ENCODE measurements at places on chromosomes 16 and 17. TPM values are rescaled to one million over a fixed set of nuclear protein-coding genes. Genes with fewer than 3 reads are reported as not detected.

The RNU2-1 gene
- 8,313 TPM for total RNA-seq

The KRT17 gene
- not detected for total RNA-seq

The ORC6 gene
- 96.1 TPM for total RNA-seq

The BRICD5 gene
- 31.2 TPM for total RNA-seq

The TMEM88 gene
- 6.7 TPM for total RNA-seq

The GHDC gene
- 8.4 TPM for total RNA-seq

The ZNF771 gene
- total RNA-seq: 17.5 TPM

The ACSM2A gene
- total RNA-seq: not detected

The OSBPL7 gene
- total RNA-seq: 14.3 TPM

The SLC4A1 gene
- total RNA-seq: not detected

- DNase-seq: no peak
Measured at GRCh38 chr16:85603203-85603755, 9.8 kb upstream of the GSE1 start.

DNA sequence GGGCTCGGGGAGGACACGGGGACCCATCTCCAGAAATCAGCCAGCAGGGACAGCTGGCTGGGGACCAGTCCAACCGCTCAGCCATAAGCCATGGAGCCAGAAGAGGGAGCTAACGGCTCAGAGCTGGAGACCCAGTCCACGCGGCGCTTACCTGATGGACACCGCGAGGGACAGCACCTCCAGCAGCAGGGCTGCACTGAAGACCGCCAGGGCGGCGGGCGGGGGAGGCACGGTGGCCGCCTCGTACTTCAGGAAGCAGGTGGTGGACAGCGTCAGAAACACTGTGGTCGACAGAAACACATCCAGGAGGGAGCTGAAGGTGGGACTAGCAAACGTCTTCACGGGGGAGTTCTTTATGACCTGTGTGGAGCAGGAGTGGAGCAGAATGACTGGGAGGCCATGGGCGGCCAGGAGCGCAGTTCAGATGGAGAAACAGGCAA lies 102.6 kb upstream of the CREBBP start:
- peak; percentile 58 for DNase-seq

- DNase-seq: no peak
Measured at GRCh38 chr16:78485188-78485916, 385.9 kb downstream of the WWOX start.

DNA sequence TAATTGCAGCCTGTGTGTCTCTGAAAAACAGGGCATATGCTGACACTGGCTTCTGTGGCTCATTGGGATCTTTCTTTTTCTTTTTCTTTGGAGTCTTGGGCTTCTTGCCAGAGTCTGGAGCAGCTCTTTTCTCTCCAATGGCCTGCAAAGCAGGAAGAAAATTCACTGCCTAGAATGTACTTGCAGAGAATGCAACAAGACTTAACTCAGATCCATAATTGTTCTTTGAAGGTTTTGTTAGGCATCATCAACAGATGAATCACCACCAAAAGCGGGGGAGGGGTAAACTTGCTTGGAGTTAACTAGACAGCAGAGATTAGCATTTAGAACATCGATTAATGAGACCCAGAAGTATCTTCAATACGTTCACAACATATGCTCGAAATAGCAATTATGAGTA lies 100.9 kb downstream of the TOX3 start:
- DNase-seq: no peak

DNA sequence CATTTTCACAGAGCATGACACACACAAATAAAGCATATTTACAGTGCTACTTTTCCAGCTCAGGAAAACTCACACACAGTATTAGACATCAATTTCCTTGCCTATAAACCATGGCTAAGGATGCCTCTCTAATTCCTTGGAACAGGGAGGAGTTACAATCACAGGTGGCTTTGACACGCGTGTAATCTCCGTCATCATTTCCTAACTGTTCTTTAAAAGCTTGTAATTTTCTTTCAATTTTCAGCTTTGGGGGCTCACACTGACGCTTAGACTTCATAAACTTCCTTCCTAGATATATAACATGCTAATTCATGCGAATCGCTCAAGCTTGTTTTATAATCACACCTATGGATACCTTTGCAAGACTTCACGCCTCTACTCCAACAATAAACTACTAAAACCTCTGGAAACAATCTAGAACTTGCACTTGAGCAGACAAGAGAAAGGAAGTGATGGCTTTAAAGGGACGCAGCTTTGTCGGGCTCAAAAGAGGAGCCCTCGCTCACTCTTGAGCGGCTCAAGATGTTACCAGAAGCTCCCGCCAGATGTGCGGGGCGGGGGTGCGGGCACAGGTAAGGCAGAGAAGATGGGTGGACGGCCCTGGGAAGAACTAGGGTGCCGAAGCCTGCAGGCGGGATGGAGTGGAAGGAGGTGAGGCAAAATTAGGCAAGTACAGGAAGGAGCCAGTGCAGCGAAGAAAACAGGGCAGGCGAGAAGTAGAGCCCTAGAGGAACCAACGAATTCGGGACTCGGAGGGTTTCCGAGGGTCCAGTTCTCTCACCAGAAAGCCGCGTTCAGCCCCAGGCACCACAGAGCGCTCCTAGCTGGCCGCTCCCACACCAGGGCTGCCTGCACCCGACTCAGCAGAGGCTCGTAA lies 631 bp downstream of the RETREG3 start:
- DNase-seq: peak; percentile 14

DNA sequence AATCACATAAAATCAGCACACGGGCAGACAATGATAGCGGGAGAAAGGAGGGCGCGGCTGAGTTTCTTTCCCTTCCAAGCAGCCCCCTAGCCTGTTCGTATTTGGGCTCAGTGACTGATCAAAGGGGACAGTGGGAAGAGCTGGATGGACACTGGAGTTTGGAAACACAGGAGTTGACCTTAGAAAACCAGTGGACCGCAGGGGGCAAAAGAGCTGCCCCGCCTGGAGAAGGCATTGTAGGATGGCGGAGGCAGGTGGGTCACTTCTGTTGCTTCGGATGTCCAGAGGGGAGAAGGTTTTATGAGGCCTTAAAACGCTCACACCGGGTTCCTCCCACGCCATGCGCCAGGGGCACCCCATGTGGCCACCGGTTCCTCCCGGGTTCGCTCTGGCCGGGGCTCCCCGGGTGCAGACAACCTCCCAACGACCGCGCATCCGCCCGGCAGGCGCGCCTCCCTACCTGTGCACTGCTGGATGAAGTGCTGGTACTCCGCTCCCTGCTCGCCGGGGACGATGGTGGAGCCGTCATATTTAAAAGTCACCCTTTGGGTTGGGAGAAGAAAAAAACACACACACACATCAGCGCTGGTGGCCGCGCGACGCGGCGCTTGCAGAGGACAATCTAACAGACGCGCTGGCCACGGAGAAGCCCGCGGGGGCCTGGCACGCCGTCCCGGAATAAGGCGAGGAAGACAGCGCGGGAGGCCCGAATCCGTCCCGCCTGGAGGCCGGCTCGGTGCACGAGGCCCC lies 662 bp downstream of the COTL1 start:
- no peak for DNase-seq

- no peak for DNase-seq
Measured at GRCh38 chr17:39541652-39542051, 66.1 kb downstream of the NEUROD2 start.

- DNase-seq: no peak
Measured at GRCh38 chr17:16158714-16159113, 56.6 kb downstream of the NCOR1 start.

GRCh38 chr16:56311208-56312027 lies 113.9 kb downstream of the AMFR start:
- DNase-seq: no peak

GRCh38 chr17:7423679-7424078 lies 1.7 kb upstream of the SPEM2 start:
- DNase-seq: no peak

DNA sequence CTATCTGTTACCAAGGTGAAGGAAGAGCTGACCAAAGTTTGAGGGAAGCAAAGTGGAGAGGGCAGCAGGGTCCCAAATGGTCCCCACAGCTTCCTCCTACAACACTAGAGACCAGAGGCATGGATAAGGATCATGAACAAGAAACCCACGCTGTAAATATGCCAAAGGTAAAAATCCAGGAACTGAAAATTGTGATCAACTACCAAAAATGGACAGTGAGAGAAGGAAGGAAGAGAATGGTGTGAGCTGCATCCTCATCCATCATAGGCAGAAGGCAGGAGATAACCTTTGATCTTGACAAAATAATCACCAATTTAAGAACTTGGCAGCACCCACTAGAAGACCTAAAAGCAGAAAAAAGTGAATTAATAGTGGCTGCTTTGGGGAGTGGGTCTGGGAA lies 66.2 kb downstream of the CYTH1 start:
- DNase-seq: no peak

DNA sequence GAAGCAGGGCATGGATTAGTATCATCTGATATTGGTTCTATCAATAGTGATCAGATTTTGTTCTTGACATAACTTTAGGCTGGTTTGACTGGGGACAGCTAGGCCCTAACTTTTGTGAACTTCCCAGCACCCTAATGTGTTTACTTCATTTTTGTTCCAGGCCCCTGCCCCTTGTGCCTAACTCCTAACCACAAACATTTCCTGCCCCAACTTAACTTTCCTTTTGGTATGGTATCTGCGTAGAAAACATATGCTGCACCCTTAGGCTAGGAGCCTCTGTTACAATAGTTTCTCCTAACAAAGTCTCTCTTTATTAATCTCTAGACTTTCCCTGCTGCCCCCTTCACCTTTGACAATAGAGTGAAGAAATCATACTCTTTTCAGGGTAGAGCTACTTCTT lies 2.5 kb downstream of the ADPRM start:
- no peak for DNase-seq

GRCh38 chr17:68562736-68563135 lies 38.4 kb downstream of the FAM20A start:
- DNase-seq: no peak

DNA sequence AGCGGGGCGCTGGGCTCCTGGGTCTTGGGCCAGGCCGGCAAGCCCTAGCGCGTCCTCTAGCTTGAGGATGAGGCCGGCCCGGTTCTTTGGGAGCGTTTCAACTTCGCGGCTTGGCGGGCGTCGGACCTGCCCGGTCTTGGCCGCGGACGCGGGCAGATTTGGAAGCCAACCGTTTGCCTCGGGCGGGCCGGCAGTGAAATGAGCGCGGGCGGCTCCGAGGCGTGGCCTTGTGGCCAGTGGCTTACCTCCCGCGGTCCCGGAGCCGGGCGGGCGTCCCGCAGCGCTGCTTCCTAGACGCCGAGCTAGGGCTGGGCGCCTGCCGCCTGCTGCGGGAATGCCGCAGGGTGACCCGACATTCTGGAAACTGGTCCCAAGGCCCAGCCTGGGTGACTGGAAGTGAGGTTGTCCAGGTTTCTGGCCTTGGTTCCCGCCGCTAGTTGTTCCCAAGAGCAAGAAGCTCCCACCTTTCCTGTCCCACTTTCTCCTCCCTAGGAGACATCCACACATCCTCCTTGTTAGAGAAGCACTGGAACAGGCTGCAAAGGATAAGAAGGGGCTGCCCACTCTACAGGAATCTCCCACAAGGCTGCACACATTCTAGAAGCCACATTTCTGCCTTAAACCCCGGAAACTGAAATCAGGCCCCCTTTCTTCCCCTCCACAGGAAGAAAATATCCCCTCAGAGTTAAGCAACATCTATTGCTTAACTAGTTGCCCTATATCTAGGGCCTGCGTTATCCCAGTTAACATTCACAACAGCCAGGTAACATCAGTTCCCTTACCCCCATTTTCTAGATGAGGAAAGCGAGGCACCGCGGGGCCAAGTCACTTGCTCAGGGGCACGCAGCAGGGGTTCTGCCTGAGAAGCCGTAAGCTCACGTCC lies 4.5 kb upstream of the CBX8 start:
- DNase-seq: no peak

DNA sequence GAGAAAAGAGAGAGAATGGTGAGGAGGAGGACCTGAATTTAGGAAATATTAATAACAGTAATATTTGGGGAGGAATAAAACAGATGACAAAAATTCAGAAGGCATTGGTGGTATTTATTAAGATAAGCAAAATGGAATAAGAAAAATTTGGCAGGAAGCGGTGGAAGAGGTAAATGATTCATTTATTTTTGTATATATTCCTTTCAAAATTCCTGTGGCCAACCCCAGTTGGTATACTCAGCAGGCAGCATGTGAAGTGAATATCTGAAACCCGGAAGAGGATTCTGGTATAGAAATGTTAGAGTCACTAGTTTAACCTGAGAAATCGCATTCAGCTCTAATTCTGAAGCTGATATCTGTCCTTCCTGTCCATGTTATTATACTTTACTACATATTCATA lies 792.0 kb downstream of the KCNJ2 start:
- DNase-seq: no peak

- no peak for DNase-seq
Measured at GRCh38 chr16:11012841-11013240, 68.5 kb downstream of the CLEC16A start.

- no peak for DNase-seq
Measured at GRCh38 chr17:5821803-5822202, 237.5 kb upstream of the NLRP1 start.

DNA sequence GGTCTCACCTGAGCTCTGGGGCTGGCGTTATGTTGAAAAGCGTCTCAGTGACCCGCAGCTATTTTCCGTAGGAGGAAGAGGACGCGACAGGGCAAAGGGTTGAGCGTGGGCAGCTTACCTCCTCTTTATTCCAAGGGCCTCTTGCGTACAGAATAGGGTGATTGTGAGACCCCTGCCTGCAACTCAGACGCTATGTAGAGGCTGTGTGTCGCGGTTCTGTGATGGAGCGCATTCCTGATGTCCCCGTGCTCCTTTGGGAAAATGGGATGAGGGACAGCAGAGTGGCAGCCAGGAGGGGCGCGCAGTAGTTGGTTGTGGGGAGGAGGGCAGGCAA lies 531 bp upstream of the CDH8 start:
- DNase-seq: no peak

GRCh38 chr16:566475-567372 lies at the start of gene NHLRC4:
Gene NHLRC4 (plus strand): TSS chr16:567005. CDS start chr16:568048, 1,043 bp downstream.
- peak; percentile 43 for DNase-seq

DNA sequence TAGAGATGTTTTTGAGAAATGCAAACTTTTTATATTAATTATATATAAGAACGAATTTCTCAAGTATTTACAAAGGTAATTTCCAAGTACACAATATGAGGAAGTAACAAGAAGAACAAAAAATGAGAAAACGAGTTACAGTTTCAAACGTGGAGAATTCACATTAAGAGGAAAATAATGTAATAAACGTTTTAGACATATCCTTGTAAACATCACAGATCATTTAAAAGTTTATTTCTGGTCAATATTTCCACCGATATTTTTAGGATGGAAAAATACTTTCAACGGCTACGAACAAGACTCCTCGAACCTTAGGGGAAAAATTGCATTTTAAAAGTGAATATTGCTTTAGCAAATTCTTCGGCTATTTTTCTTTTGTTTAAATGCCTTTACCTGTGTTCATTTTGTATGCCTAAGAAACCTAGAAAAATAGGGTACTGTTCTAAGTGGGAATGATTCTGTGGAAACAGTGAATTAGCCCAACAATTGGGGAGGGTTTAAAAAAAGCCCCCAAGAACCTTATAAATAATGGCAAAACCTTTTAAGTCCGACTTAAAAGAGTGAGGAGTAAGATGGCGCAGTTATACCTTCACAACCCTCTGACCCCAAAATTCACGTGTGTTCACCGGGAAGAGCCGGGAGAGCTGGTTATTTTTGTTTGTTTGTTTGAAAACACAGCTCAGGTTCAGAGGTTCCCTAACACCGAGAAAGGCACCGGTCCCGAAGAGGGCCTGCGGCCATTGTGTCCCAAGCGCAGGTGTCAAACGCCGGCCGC lies 3.3 kb downstream of the HNF1B start:
- no peak for DNase-seq
